ENCODE measurements at places on chromosomes 11 and 22.

DNA sequence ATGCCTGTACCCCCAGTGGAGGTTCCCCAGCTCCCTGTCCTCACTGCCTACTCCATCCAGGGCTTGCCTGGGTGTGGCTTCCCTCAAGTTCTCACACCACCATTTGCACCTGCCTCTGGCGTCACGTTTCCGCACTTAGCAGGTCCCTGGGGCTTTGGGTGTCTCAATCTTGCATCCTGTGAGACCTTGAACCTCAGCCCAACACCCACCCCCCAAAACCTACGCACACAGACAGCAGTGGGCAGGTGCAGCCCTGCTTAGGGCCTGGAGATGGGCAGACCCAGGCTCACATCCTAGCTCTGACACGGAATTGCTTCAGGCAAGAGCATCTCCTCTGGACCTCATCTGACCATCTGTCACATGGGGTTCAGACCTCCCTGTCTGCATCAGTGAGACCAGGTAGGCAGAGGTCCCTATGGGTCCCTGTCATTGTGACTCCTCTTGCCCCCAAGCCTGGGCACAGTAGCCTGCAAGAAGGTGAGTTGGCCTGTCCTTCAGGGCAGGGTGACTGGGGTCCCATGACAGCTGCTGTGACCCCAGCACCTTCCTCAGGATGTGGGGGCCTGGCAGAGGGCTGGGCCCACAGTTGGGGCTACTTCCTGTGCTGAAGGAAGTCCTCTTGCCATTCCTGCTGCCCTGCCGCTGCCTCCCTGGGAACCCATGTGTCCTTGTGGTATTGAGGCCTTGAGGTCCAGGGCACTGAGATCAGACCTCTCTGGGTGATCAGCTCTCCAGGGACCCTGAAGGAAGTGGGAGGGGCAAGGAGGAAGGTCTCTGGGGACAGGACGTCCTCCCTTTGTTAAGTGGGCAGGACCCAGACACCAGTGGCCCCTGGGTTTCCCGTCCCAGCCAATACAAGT, 2.0 kb downstream of the SIPA1 start:
- DNase-seq, result no peak

DNA sequence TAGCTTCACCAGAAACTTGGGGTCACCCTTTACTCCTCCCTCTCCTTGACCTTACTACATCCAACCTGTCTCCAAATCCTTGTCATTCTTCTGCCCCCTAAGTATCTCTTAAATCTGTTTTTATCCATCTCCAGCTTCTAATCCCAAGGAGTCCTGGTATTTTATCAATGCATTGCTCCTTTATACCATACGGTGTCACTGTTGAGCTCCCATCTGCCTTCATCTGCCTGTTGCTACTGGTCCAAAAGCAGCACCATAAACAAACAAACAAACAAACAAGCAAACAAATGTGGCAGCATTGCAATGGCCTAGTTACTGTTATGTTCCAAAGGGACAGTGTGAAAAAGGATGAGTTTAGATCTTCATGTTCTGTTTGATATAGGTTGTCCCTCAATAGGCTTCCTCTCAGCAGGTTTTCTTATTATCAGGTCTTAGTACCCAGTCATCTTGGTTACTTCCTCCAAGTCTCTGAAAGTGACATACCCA, 34.2 kb downstream of the DNHD1 start:
- peak; percentile 59 for DNase-seq

GRCh38 chr11:9905501-9905951, 241.6 kb downstream of the SWAP70 start:
- no peak for DNase-seq

DNA sequence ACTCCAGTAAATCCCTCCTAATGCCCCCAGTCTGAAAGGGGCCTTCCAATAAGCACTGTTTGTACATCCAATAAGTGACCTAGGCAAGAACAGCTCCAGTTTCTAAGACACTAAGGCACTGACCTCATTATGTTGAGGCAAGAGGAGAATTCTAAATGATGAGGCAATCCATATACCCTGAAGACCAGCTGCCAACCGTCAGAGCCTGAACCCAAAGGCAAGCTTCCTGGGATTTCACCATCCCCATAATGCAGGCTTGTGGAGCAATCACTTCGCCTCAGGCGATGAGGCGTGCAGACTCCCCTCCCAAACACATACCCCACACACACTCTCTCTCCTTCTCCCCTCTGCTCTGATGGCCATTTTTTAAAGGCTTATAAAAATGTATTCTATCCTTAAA, 49.5 kb downstream of the LGR4 start:
- DNase-seq, result peak; percentile 24

- no peak for DNase-seq
Observed at GRCh38 chr11:14565845-14566244, 45.7 kb upstream of the PSMA1 start.

DNA sequence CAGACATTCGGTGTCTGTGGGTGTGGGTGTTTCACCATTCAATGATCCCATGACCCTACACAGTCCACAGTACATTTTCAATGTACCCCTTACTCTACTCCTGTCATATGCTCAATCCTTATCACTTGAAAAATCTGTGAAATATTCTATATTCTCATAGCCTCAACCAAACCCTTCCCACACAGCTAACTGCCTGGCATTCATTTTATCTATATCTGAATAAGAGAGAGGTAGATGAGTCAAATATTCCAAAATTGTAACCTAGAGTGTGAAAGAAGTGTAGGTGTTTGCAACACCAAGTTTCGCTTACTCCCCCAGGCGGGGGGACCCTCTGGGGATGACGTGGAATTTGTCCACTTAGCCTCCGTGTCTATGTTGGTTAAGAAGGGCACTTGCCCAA, 354.8 kb downstream of the ETS1 start:
- DNase-seq, result no peak

GRCh38 chr11:13698132-13698531, 29.7 kb downstream of the FAR1 start:
- no peak for DNase-seq

- DNase-seq, result peak; percentile 64
Observed at GRCh38 chr11:47186076-47186699, at the start of gene PACSIN3. Gene PACSIN3, minus strand, starts transcription at chr11:47186434. Its CDS starts 3,707 bp downstream, at chr11:47182727.

GRCh38 chr22:21624120-21624879, 5.5 kb downstream of the YDJC start:
- DNase-seq, result peak; percentile 35

GRCh38 chr11:107564877-107565218, 687 bp downstream of the ALKBH8 start:
- no peak for DNase-seq

GRCh38 chr11:133800666-133801065, 44.6 kb downstream of the SPATA19 start:
- no peak for DNase-seq

GRCh38 chr11:26017322-26017860, 314.5 kb upstream of the ANO3 start:
- no peak for DNase-seq

DNA sequence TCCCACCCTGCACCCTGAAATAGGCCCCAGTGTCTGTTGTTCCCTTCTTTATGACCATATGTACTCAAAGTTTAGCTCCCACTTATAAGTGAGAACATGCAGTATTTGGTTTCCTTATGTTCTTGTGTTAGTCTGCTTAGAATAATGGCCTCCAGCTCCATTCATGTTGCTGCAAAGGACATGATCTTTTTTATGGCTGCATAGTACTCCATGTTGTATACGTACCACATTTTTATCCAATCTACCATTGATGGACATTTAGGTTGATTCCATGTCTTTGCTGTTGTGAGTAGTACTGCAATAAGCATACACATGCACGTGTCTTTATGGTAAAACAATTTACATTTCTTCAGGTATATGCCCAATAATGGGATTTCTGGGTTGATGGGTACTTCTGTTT, 59.4 kb upstream of the ANGPTL5 start:
- no peak for DNase-seq

- DNase-seq, result no peak
Observed at GRCh38 chr22:17381192-17381913, 12.1 kb downstream of the CECR2 start.
